ENCODE measurements at places on chromosomes 3 and 15.

GRCh38 chr3:46358466-46358865, 4.6 kb downstream of the CCR2 start:
- DNase-seq = no peak

- no peak for DNase-seq
Measured at GRCh38 chr3:182713743-182714517, 79.4 kb upstream of the ATP11B start.

GRCh38 chr15:91358405-91358804, 258.3 kb downstream of the SV2B start:
- DNase-seq = no peak

- DNase-seq = no peak
Measured at GRCh38 chr3:60185161-60185560, 1066.1 kb downstream of the FHIT start.

DNA sequence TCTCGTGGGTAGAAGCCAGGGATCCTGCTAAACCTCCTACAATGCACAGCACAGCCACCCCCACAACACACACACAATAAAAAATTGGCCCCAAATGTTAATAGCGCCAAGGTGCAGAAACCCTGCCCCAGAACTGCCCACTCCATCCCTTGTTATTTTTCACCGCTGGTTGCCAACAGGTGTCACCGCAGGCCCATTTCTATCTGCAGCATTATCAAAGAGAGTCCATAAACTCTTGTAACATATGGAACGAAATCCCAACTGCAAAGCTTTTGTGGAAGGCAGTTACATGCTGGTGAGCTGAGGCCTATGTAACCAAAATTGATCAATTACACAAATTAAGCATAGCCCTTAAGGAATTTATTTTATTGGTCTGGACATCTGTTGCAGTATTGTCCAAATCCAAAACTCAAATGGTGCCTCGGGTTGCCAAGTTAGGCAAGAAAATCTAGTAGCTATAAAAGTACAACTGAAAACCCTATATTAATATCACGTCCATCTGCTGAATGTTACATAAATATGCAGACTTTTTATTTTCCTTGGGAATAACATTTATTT, 66.2 kb downstream of the SAMMSON start:
- DNase-seq = no peak

GRCh38 chr3:71087143-71088018, 496.1 kb downstream of the FOXP1 start:
- no peak for DNase-seq

DNA sequence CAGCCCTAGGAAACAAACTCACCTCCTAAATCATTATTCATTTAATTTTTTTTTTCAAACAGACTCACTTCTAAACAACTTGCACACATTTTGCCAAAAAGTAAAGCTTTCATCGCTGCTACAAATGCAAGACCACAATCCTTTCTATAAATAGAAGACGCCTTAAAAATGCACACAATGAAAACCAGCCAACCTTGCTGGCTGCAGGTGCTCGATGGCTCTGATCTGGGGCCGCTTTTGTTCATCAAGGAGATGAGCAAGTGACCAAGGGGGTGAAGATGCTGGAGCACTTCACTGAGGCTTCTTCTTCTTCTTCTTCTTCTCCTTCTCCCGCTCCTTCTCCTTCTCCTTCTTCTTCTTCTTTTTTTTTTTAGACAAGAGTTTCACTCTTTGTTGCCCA, 12.7 kb upstream of the SLC6A6 start:
- no peak for DNase-seq

GRCh38 chr3:4816306-4816705, 162.9 kb upstream of the BHLHE40 start:
- DNase-seq = no peak

DNA sequence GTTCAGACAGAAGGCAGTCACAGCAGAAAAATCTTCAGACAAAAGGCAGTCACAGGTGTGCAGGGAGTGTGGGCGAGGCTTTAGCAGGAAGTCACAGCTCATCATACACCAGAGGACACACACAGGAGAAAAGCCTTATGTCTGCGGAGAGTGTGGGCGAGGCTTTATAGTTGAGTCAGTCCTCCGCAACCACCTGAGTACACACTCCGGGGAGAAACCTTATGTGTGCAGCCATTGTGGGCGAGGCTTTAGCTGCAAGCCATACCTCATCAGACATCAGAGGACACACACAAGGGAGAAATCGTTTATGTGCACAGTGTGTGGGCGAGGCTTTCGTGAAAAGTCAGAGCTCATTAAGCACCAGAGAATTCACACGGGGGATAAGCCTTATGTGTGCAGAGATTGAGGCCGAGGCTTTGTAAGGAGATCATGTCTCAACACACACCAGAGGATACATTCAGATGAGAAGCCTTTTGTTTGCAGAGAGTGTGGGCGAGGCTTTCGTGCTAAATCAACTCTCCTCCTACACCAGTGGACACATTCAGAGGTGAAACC, 27.6 kb downstream of the ZNF589 start:
- DNase-seq = no peak

DNA sequence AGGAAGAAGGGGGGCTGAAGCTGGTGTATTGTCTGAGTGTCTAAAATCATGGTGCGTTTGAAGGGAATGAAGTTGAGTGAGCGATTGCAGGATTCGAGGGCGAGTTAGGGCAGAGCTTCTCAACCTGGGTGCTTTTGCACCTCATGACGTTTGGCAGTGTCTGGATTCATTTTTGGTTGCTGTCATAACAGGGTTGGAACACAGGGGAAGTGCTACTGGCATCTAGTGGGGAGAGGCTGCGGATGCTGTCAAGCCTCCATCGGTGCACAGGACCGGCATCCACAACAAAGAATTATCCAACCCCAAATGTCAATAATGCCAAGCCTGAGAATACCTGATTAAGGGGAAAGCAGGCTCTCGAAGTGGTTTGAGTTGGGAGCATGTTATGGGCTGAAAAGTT, 120.0 kb downstream of the SLCO3A1 start:
- no peak for DNase-seq

- no peak for DNase-seq
Measured at GRCh38 chr3:23548706-23549105, 257.0 kb upstream of the UBE2E1 start.

- DNase-seq = no peak
Measured at GRCh38 chr3:27726240-27726639, 4.1 kb upstream of the EOMES start.

DNA sequence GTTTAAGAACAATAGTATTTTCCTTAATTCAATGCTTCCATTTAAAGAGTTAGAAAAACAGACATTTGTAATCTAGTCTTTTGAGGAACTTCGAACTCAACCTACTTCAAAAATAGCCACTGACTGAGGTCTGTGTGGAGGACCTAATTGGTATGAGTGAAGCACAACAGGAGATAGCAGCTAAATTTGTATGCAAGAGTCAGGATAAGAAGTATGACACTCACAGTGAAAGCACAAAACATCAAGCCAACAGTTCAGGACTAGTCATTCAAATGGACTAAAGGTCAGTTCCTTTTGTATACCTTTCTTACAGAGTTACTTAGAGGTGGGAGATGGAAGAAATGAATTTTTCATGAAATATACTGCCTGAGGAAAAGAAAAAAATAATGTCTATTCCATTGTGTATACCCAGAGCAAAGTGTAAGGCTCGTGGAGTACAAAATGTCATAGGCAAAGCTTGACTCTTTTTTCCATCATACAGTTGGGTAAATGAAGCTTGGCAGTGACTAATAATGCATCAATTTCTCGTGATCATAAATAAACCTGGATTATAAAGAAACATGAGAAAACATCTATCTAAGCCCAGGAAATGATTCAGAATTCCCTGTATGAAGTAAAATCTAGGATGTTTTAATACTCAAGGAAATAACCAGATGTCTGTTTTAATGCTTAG, 1005.2 kb upstream of the CADM2 start:
- no peak for DNase-seq

DNA sequence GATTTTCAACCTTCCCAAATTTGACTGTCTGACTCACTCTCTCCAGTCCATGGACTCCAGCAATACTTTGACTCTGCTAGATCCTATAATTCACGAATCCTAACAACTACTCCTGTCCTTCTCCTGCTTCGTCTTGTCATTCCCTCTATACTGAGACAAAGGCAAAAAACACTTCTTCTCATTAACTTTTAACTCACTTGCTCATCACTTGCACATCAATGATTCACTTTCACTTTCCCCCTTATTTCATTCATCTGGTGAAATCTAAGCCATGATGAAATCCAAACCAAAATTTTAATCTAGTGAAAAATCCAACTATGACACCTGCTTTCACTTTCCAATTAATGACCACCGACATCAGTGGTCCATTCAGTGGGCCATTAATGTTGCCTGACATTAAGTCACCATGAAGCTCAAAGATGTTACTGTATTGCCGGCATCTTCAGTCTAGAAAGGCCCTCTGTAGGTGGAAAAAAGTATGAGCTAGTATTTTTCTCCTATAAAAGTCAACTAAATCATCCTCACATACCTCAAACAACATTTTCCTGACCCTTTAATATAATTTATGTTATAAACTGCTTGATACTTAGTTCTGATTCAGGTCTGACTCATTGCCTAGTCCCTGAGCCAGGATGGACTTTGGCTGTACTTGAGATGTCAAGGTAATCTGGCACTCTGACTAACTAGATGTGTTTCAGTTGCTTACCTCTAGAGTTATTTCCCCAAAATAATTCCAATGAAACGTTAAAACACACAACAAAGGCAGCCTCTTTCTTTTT, 158.6 kb downstream of the CNTN6 start:
- no peak for DNase-seq

GRCh38 chr3:124654470-124654845, 75.8 kb upstream of the UMPS start:
- DNase-seq = no peak

DNA sequence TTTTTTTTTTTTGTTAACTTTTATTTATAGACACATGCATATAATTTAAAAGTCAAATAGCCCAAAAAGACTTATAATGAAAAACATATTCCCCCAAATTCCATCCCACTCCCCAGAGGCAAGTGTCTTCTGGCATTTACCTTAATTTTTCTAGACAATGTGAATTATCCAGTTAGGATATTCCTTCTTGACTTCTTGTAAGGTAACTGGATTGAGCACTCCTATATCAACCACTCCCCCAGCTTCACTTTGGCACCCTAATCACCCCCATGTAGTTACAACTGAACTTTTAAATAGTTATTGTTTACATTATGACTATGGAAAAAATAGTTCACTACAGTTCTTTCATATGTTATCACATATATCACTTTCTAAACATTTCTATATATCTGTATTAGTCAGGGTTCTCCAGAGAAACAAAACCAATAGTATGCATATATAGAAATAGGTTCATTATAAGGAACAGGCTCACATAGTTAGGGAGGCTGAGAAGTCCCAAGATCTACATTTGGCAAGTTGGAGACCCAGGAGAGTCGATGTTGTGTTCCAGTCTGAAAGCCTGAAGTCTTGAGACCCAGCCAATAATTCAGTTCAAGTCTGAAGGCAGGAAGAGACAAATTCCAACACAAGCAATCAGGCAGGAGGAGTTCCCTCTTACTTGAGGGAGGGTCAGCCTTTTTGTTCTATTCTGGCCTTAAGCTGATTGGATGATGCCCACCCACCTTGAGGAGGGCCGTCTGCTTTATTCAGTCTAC, 175.8 kb downstream of the THSD4 start:
- no peak for DNase-seq

DNA sequence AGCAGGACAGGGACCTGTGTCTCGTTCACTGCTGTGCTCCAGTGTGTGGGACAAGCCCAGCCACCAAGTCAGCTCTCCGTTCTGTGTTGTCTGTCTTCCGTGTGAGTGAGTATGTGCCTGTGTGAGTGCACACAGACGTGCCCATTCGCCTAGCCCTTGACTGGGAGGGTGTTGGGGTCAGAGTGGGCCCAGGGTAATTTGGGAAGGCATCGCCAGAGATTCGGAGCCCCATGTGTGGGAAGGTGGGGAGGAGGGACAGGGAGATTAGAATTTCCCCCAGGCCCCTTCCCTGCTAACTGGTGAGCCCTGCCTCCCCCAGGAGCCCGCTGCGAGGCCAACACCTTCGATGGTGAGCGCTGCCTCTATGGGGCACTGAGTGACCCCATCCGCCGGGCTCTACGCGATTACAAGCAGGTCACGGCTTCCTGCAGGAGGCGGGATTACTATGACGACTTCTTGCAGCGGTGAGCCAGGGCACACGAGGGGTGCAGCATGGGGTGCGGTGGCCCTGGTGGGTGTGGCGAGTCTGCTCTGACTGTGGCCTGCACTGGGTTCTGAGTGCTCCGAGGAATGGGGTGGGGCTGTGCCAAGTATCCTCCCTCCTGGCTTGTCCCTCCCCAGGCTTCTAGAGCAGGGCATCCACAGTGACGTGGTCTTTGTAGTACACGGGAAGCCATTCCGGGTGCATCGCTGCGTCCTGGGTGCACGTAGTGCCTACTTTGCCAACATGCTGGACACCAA, 3.1 kb downstream of the ABTB1 start:
- DNase-seq = no peak

DNA sequence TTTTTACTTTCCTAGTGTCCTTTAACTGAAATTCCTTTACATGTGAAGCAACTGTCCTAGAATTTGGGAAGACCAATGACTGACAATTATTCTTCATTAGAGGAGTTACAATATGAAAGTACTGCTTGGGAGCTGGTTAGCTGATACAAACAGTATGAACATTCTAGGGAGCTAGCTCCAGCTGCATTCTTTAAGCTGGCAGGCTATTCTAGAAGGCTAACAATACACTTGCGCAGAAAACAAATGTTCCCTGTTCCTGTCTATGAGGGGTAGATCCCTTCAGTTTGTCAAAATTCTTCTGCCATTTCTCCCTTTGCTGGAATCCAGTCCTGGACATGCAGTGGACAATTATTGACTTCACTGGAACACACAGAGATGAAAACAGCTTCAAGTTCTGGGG, 60.2 kb upstream of the NANOGP8 start:
- DNase-seq = no peak

DNA sequence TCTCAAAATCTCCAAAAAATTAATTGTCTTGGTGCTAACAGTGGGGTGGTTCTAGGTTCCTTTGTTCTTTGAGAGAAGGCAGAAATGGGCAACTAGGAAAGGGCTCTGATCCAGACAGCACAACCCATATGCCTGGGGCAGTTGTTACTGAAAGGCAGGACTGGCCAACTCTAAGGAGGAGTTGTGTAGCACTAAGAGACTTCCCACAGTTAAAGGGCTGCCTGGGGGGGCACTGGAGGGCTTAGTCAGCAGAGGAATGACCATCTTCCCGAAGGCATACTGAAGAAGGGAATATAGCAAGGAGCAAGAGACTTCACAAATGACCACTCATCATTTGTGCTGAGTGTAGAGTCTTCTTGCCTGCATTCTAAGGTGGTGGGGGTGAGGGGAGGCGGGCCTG, 15.8 kb downstream of the ILDR1 start:
- no peak for DNase-seq

DNA sequence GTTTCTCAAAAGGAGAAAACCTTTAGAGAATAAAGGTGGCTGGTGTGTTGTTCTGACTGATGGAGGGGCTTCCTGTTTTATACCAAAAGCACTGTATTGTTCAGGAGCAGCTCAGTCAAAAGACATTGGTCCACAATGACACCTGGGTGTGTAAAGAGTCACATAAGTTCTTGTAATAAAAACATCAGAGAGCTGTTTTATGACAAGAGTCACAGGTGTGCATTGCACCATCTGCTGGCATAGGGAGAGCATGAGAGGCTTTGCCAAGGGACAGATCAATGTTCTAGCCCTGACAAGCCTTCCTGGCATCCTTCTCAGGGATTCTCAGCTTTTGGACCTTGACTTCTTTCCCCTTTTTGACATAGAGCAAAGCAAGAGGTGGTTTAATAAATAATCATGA, 20.4 kb downstream of the ARPP21 start:
- no peak for DNase-seq

Measured in substantia nigra (tissue), 51 donors.